Neural crest cell (in vitro differentiated cells): ENCODE measurements at places on chromosomes 12 and 14.

- DNase-seq = no peak
These were observed 322.9 kb downstream of the DAD1 start for GRCh38 chr14:22266142-22266442.

GRCh38 chr14:105068818-105069217 lies 3.6 kb upstream of the GPR132 start:
- no peak for DNase-seq

GRCh38 chr14:72776701-72777261 lies 117.1 kb downstream of the DPF3 start:
- DNase-seq = no peak

DNA sequence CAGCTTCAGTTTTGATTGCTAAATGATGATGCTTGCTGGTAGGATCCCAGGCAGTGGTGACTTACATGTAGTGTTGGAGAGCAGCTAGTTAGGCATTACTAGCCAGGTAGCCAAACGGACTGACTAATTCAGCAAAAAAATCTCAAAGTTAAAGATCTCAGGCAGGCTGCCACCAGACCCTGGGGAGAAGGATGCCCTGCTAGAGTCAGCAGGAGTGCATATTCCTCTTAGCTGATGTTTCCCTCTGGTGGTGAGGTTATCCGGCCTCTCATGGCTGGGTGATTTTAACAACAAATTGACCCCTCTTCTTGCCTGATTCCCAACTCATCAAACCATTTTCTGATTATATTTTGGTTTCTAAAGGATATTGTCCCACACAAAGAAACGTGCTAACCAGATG lies 2.8 kb downstream of the EFS start:
- DNase-seq = no peak

DNA sequence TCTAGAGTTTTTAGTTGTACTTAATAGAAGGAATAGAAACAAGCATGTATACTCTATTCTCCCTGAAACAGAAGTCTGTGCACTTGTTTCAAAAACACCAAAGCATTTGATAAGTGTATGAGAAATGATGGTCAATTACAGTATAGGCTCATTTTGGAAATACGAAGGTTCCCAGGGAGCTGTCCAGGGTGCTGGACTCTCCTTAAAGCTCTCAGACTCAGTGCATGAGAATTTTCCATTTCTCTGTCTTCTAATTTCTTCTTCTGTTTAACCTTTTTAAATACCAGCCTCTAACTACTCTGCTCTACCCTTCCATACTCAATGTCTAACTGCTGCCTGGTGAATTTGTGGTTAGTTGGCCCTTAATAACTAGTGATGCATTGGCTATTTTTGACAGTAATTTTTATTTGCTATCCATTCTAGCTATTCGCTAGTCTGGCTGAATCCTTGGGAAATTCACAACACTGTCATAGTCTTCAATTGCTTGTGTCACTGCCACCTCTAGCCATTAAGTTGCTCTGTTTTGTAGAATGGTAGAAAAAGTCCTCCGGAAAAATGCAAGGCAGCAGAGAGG lies 229.2 kb downstream of the NRXN3 start:
- peak; percentile 49 for DNase-seq

DNA sequence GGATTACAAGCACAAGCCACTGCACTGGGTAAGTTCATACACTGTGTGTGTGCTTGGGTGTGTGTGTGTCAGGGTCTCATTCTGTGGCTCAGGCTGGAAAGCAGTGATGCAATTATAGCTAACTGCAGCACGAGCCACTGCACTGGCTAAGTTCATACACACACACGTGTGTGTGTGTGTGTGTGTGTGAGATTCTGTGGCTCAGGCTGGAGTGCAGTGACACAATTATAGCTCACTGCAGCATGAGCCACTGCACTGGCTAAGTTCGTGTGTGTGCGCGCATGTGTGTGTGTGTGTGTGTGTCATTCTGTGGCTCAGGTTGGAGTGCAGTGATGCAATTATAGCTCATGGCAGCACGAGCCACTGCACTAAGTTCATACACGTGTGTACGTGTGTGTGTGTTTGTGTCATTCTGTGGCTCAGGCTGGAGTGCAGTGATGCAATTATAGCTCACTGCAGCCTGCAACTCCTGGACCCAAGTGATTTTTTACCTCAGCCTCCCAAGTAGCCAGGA lies 85.4 kb downstream of the HECTD1 start:
- DNase-seq = no peak

GRCh38 chr12:48765753-48766162 lies 23.1 kb downstream of the ADCY6 start:
- DNase-seq = no peak

GRCh38 chr12:11916771-11917170 lies 154.0 kb upstream of the BCL2L14 start:
- no peak for DNase-seq

- no peak for DNase-seq
These were observed 8.2 kb downstream of the PDE6H start for GRCh38 chr12:14981049-14981448.
